Body of pancreas (tissue), 4 donors: ENCODE measurements at places on chromosomes 4 and X.
A peak's percentile ranks its signal among the peaks of the same experiment; 100 is the strongest.

DNA sequence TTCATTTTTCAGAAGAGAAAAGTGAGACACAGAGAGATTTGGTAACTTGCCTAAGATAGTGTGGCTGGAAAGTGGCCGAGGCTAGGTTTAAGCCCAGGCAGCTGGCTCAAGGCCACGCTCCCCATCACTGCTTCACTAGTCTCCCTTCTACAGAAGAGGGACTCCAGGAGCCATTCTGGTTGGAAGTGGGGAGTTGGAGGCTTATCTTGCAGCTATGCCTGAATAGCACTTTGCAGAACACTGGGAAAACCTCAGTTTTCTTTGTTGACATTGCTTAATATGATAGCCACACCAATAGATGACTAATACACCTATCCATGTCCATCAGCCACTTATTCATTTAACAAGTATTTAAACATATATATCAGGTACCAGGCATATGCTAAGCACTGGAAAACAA lies 18.5 kb downstream of the LRRC66 start:
- H3K27ac ChIP-seq, result no peak overlapping the region
- no peak overlapping the region for H3K4me3 ChIP-seq
- no peaks in the 10 kb centered on the region for H3K36me3 ChIP-seq
- H3K4me1 ChIP-seq, result peaks cover 9% of the 10 kb centered on the region
- no peak for DNase-seq
- H3K27me3 ChIP-seq, result no peaks in the 10 kb centered on the region

DNA sequence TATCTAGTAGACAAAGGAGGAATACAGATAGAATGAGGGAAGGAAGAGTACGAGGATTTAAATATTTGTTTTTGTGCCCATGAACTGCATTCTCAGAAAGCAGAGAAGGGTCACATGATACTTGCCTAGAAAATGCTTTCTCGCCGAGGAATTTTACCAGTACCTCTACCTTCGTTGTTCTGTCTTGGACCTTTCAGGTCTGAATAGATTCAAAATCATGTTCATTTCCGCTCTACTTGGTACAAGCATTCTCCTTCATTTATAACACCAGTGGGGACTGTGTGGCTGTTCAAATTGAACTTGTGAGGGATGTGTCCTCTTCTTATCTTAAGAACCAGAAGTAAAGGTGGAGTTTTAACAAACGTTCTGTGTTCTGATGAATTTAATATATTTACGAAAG lies 1.9 kb downstream of the USP38 start:
- H3K27ac ChIP-seq, result no peak overlapping the region
- H3K27me3 ChIP-seq, result no peaks in the 10 kb centered on the region
- peak overlapping the region; percentile 97 for H3K4me3 ChIP-seq

DNA sequence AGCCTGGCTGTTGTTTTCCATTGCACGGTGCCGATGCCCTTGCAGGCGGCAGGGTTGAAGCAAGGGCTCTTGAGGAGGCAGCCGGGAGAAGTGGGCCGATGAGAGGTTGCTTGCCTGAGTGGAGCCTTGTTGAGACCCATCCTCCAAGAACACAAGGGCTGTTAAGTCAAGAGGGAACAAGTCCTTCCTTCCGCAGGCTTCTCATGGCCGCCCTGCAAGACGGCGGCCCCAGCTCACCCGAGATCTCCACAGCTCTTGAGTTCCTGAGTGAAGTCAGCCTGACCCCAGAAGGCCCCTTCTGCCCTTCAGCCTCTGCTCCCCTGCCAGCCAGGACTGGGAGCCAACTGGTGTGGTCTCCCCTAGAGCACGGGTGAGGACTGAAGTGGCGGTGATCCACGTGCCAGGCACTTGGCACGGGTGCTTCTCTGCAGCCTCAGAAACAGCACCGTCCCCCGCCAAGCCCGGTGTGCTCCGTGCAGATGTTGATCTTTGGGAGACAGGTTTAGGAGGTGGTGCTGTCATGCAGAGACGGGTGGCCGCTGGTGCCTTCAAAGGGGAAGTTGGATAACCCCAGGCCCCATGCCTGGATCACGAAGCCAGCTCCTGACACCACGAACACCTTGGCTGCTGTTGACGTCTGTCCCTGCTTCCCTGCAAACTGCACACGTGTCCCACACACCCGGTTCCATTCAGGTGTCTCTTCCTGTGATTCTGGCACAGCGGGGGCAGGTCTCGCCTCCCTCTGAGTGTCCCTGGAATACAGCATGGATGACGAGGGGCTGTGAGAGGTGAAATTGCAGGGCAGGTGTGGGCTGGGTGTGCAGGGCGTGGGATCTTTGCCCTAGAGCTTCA lies 164.4 kb upstream of the PSAPL1 start:
- no peak overlapping the region for H3K4me3 ChIP-seq
- no peaks in the 10 kb centered on the region for H3K27me3 ChIP-seq
- H3K4me1 ChIP-seq, result no peaks in the 10 kb centered on the region
- DNase-seq, result no peak
- H3K36me3 ChIP-seq, result no peaks in the 10 kb centered on the region

DNA sequence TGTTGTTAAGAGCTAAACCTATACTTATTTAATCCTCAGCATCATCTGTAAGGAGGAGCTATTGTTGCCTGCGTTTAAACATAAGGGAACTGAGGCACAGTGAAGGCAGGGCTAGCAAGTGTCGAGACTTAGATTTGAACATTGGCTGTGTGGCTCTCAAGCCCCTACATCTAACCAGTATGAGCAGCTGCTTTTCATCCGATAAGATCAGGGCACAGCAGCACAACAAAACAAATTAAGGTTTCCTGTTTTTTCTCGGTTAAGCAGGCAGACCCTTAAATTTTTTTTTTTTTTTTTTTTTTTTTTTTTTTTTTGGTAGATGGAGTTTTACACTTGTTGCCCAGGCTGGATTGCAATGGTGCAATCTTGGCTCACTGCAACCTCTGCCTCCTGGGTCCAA lies 35.6 kb downstream of the RAB40A start:
- H3K4me3 ChIP-seq, result no peak overlapping the region
- H3K27ac ChIP-seq, result no peak overlapping the region
- DNase-seq, result no peak
- no peaks in the 10 kb centered on the region for H3K27me3 ChIP-seq
- no peaks in the 10 kb centered on the region for H3K4me1 ChIP-seq

- no peak overlapping the region for H3K27ac ChIP-seq
- DNase-seq, result no peak
- no peaks in the 10 kb centered on the region for H3K36me3 ChIP-seq
- H3K4me1 ChIP-seq, result no peaks in the 10 kb centered on the region
- H3K4me3 ChIP-seq, result no peak overlapping the region
- H3K27me3 ChIP-seq, result no peaks in the 10 kb centered on the region
Measured at GRCh38 chr4:10203851-10204250, 87.3 kb upstream of the WDR1 start.

DNA sequence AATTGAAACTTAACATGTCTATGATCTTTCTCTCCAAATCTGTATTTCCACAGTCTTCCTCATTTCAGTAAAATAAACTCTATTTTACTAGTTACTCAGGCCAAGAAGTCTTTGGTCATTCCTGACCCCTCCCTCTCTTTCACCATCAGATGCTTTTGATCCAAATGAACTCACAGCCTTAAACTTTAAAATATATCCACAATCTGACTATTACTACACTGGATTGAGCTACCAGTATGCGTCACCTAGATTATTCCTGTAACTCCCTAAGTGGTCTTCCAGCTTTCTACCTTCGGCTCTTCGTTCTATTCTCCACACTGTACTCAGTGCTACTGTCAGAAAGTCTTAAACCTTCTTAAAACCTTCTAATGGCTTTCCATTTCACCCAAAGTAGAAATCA lies 195.1 kb downstream of the FBXW7 start:
- no peaks in the 10 kb centered on the region for H3K27me3 ChIP-seq
- H3K36me3 ChIP-seq, result no peaks in the 10 kb centered on the region
- H3K4me3 ChIP-seq, result no peak overlapping the region
- H3K27ac ChIP-seq, result no peak overlapping the region
- H3K4me1 ChIP-seq, result no peaks in the 10 kb centered on the region

- no peak overlapping the region for H3K4me3 ChIP-seq
- peak overlapping the region; percentile 72 for H3K27ac ChIP-seq
- peaks cover 25% of the 10 kb centered on the region for H3K4me1 ChIP-seq
- no peaks in the 10 kb centered on the region for H3K27me3 ChIP-seq
- no peaks in the 10 kb centered on the region for H3K36me3 ChIP-seq
- no peak for DNase-seq
Measured at GRCh38 chr4:99724067-99724466, 66.4 kb upstream of the C4orf54 start.

GRCh38 chr4:169314906-169315305 lies 44.1 kb upstream of the SH3RF1 start:
- no peaks in the 10 kb centered on the region for H3K27me3 ChIP-seq
- peak overlapping the region; percentile 37 for H3K27ac ChIP-seq
- H3K4me1 ChIP-seq, result peaks cover 28% of the 10 kb centered on the region
- H3K36me3 ChIP-seq, result no peaks in the 10 kb centered on the region
- DNase-seq, result peak; percentile 92

- H3K27me3 ChIP-seq, result no peaks in the 10 kb centered on the region
- H3K36me3 ChIP-seq, result no peaks in the 10 kb centered on the region
- no peak overlapping the region for H3K27ac ChIP-seq
- no peak overlapping the region for H3K4me3 ChIP-seq
- H3K4me1 ChIP-seq, result no peaks in the 10 kb centered on the region
Measured at GRCh38 chrX:19889582-19890342, 2.4 kb upstream of the SH3KBP1 start.

DNA sequence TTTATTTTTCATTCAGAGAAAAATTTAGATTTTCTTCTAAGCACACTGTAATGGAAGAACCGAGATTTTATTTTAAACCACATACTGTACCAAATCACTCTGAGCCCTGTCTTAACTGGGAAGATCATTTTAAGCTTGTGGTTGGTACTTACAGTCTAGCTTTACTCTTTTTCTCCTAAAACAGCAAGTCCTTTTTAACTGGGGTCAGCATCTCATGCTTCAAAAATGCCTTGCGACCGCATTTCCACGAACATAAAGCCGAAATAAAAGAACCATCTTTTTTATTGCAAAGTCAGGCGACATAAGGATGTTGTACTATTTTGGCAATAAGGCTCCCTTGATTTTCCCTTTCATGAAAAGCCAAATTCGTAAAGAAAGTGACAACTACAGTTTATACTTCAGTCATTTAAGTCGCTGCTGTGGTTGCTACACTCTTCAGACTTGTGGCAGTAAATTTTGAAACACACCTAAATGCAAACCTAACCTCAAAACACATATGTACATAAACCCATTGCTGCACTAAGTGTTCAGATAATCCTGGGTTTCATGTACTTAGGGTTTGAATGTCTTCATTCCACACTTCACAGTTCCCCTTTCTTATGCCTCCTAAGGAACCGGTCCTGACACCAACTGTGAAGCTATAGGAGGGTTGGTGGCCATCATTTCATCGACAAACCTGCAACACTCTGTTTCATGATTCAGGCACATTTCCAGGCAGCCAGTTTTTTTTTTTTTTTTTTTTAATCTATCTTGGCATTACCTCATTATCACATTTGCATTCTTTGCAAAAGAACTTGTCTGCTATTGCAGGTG lies 3.0 kb downstream of the STOX2 start:
- peak; percentile 13 for DNase-seq
- H3K36me3 ChIP-seq, result no peaks in the 10 kb centered on the region
- no peak overlapping the region for H3K27ac ChIP-seq
- no peak overlapping the region for H3K4me3 ChIP-seq
- H3K4me1 ChIP-seq, result peaks cover 31% of the 10 kb centered on the region

DNA sequence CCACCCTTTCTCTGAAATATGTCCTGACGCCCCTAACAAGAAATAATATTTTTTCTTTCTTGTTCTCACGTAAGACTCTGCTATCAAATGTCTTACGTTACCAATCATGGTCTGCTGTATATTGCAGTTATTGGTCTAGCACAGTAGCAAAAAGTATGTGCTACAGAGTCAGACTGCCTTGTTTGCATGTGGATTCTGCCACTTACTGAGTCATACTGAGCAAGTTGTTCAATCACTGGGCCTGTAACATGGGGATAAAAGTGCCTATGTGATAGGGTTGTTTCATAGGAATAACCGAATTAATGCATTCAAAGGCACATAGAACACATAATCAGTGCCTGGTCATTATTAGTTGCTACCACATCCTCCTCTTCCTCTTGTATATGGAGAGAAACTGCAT lies 14.1 kb downstream of the RPGR start:
- H3K4me3 ChIP-seq, result no peak overlapping the region
- DNase-seq, result no peak
- H3K36me3 ChIP-seq, result no peaks in the 10 kb centered on the region
- H3K4me1 ChIP-seq, result no peaks in the 10 kb centered on the region

GRCh38 chrX:1676866-1677265 lies 62.0 kb downstream of the ASMT start:
- H3K4me1 ChIP-seq, result no peaks in the 10 kb centered on the region
- no peaks in the 10 kb centered on the region for H3K27me3 ChIP-seq
- H3K36me3 ChIP-seq, result no peaks in the 10 kb centered on the region
- H3K4me3 ChIP-seq, result no peak overlapping the region
- no peak overlapping the region for H3K27ac ChIP-seq

- DNase-seq, result peak; percentile 29
- H3K27me3 ChIP-seq, result no peaks in the 10 kb centered on the region
- H3K36me3 ChIP-seq, result no peaks in the 10 kb centered on the region
- H3K4me1 ChIP-seq, result peaks cover 6% of the 10 kb centered on the region
- peak overlapping the region; percentile 45 for H3K27ac ChIP-seq
Measured at GRCh38 chrX:109992203-109992602, 10.7 kb upstream of the TMEM164 start.

- peak; percentile 68 for DNase-seq
- peak within 1 kb of the TSS; percentile 96 for H3K27ac ChIP-seq
- no peaks in the 10 kb centered on the region for H3K27me3 ChIP-seq
- peak within 1 kb of the TSS; percentile 20 for H3K4me3 ChIP-seq
Measured at GRCh38 chrX:24149351-24150050, at the start of gene ZFX. Gene ZFX, plus strand, starts transcription at chrX:24149729. Its CDS starts 23,014 bp downstream, at chrX:24172743.

DNA sequence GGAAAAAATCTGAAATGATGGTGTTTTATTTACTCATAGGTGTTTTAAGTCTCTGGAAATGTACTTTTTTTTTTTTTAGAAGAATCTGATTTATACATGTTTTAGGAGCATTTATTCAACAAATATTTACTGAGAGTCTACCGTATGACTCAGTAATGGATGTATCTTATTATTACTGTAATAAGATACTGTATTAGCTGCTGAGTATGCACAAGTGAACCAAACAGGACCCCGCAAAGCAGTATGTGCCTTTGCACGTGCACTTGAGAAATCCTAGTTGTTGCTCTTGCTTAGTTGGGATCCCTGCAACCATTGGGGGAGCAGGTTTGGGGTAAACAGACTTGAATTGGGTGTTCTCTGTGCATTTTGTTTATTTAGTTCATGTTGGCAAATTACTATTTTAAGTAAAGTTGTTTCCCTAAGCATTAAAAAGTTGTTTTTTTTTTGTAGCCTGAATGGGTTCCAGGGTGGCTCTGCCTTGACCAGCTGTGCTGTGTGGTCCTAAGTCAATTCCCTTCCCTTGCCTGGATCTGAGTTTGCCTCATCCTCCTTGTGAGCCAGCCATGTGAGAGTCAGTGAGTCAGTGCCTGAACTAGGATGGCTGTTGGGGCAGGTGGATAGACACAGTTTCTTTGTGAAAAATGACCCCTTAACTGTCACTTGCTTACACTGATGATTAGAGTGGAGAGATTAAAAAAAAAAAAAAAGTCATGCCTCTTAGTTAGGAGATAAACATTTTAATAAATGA lies 27.7 kb downstream of the DCUN1D4 start:
- H3K36me3 ChIP-seq, result no peaks in the 10 kb centered on the region
- no peak overlapping the region for H3K27ac ChIP-seq
- no peaks in the 10 kb centered on the region for H3K27me3 ChIP-seq
- no peak for DNase-seq

GRCh38 chr4:165198329-165198728 lies 9.0 kb upstream of the KLHL2 start:
- no peak overlapping the region for H3K4me3 ChIP-seq
- DNase-seq, result no peak
- no peak overlapping the region for H3K27ac ChIP-seq
- H3K4me1 ChIP-seq, result peaks cover 15% of the 10 kb centered on the region
- H3K36me3 ChIP-seq, result no peaks in the 10 kb centered on the region
- H3K27me3 ChIP-seq, result no peaks in the 10 kb centered on the region

- no peaks in the 10 kb centered on the region for H3K27me3 ChIP-seq
- H3K36me3 ChIP-seq, result no peaks in the 10 kb centered on the region
- no peak overlapping the region for H3K27ac ChIP-seq
- DNase-seq, result no peak
Measured at GRCh38 chr4:87306056-87306455, 16.6 kb downstream of the HSD17B13 start.
